NCI-H446 (cell line): ENCODE measurements at places on chromosomes 2 and 18.

DNA sequence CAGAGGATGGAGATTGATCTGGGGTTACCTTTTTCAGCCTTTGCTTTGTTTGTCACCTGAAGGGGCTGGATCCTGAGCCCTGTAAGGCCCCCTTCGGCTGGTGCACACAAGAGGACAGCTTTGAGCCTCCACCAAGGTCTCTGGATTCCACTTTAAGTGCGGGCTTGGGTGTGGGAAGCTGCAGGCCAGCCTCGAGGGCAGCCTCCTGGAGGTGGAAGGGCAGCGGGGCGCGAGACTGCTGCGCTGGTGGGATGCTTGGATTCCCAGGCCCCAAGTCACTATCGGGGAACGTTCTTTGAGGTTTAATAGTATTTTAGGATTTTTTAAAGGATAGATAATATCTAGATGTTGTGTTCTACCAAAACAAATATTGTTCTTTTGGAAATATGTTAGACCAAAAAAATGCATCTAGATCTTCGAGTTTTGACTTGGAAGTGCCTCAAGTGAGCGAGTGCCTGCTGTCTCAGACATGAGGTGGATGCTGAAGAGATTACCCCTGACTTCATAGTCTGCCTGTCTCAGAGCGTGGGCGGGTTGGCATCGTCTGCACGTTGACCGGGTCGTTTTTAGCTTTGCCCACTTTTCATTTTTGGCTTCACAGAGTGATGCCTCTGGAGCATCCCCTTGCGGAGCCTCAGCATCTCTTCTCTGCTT, 113.8 kb downstream of the AGAP1 start:
- no peak for DNase-seq

GRCh38 chr2:43152741-43153647, 73.4 kb downstream of the ZFP36L2 start:
- DNase-seq: no peak

DNA sequence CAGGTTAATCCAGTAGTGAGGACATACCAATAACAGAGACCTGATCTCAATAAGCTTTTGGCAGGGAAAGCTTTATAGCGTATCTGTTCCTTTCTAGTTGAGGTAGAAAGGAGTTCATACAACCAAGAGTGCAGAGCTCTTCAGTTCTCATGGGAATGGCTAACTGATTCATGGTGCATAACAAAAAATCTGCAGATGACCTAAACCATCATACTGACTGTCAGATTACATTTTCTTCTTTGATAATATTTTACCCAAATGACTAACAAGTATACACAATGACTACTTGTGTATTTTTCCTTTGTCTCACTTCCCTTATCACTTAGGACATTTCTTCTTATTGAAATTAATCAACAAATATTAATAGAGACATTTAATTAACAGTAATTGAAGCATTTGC, 140.0 kb upstream of the SERTAD2 start:
- no peak for DNase-seq

- DNase-seq: no peak
Observed at GRCh38 chr2:199302851-199303250, 154.9 kb downstream of the SATB2 start.
